ENCODE measurements at places on chromosomes 6 and 20.

DNA sequence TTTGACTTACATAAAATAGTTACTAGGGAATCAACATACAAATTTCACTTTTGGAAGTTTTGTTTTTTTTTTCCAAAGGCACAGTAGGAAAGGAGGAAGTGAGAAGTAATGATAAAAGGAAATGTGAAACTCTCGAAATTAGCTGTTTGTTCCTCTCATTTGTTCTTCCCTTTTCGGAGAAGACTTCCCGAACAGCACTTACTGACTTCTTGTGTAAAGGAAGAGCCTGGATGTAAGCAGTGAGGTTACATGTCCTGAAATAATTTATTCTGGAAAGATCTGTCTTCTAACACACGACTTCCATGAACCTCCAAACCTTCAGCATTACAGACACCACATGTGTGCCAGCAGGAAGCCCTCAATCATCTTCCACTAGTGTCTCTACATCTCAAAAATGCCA lies 59.1 kb downstream of the KIF16B start:
- DNase-seq, result no peak

DNA sequence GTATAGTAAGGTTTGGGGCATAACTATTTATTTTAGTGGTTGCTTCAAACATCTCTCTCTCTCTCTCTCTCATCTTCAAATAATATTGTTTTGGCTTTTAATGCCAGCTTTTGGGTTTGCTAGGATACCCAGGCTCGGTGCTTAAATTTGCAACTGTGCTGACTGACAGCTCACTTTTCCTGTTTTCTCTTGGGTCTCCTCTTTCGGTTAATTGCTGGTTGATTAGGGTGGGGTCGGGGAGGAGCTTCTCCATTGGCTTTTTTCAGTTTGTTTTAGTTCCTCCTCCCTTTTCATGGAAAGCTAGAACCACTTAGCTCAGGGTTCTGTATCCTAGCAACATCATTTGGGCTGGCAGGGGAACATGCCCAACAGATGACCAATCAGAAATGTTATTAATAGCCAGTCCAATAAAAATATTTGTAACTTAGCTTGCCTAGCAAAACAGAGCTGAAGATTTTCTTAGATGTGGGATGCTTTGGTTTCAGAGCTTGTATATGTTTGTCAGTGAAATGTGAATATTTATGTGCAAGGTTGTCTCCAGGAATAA lies 11.3 kb downstream of the TFAP2B start:
- DNase-seq, result no peak

GRCh38 chr6:148681666-148682065 lies 65.2 kb upstream of the UST start:
- no peak for DNase-seq

DNA sequence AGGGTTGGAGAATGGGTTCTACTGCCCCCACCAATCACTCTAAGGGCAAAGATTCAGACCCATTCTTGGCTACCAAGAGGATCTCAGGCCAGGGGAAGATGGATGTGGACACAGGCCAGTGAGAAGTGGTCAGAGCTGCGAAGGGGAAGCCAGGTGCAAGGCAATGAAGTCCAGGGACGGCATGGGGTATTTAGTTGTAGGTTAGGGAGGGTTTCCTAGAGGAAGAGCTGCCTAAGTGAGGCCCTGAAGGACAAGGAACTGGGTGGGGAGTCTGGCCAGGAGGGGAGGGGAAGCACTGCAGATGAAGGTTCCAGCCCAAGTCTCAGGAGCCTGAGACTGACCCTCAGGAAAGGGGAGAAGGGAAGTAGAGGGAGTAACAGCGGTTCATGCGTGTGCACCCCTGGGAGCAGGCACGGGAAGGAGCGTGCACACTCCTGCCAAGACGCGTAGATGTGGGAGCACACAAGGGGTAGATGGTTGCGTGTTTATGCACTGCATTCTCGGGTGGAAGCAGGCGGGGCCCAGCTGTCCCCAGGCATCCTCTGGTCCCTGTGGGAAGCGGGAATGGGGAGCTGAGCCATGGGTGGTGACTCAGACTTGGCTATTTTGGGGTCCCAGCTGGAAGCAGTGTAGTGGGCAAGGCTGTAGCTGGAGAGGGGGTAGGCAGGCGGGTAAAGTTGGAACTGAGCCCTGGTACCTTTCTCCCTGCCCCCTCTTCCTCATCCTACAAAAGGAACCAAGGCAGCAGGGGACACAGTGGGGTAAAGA lies 3.3 kb downstream of the ACTL10 start:
- DNase-seq, result no peak

DNA sequence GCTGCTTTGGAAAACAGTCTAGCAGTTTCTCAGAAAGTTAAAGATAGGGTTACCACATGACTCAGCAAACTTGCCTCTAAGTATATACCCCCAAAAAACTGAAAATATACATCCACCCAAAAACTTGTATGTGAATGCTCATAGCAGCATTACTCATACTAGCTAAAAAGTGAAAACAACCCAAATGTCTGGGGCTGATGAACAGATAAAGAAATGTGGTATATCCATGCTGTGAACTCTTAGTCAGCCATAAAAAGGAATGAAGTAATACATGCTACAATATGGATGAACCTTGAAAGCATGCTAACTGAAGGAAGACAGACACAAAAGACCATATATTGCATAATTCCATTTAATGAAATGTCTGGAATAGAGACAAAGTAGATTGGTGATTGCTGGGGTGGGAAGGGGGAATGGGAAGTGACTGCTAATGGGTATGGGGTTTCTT lies 79.9 kb upstream of the GLP1R start:
- DNase-seq, result no peak

DNA sequence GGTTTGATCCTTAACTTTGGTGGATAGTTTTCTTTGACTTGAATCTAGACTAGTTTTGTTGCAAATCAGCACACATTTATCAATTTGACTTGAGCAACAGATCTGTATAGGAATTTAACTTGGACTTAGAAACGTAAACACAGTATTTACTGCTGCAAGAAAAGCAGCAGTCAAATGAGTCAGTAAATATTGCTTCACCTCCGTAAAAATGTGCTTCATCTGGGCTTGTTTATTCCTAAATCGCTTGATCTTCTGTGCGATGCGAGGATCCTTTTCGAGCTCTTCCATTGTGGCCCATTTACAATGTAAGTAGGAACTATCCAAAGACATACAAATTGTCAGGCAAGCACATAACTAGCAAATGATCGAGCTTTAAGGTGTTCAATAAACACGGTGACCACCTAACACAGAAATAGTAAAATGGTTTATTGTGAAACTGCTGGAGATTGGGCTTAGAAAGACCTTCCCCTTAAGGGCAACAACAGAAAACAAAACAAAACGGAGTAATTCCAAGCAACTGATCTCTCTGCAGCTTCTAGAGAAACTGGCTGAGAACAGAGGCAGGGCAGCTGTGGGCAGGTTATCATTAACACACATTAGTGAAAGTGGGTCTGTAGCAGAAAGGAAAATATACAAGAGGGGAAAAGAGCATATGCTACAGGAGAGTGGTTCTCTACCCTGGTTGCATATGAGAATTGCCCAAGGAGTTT lies 120.8 kb downstream of the CHD6 start:
- no peak for DNase-seq

GRCh38 chr6:13767121-13767808 lies 47.1 kb downstream of the MCUR1 start:
- DNase-seq, result no peak

DNA sequence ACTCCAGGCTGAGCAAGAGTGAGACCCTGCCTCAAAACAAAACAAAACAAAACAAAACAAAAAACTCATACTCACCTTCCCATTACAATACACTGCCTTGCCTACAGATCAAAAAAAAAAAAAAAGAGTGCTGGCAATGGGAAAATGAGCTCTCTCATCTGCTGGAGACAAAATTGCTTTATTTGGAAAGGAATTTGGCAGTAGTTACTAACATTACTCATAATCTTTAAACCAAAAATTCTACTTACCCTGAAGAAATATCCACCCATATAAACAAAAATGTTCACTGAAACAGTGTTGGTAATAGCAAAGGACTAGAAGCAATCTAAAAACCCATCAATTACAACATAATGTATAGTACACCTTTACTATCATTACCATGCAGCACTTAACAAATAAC lies 120.4 kb downstream of the RNGTT start:
- DNase-seq, result no peak

DNA sequence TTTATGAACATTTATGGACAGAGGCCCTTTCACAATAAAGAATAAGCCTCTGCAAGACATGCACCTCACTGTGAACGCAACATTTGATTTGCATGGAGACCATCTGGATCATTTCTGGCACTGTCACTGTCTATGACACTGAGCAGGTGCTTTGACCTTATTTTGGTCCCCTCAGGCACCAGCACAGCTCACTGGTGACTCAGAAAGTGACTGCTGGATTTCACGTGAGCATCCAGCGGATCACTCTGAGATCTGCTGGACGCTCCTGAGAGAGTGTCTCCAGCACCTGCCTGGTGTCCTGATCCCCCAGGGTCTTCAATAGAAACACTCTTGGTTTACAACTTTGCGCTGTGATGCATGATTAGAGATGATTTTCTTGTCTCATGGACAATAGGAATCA lies 375.7 kb downstream of the TENT5A start:
- no peak for DNase-seq

- DNase-seq, result peak; percentile 78
These were observed 14.3 kb downstream of the CAPN11 start for GRCh38 chr6:44172731-44173500.

- no peak for DNase-seq
These were observed 32.6 kb downstream of the NTSR1 start for GRCh38 chr20:62741191-62741691.

DNA sequence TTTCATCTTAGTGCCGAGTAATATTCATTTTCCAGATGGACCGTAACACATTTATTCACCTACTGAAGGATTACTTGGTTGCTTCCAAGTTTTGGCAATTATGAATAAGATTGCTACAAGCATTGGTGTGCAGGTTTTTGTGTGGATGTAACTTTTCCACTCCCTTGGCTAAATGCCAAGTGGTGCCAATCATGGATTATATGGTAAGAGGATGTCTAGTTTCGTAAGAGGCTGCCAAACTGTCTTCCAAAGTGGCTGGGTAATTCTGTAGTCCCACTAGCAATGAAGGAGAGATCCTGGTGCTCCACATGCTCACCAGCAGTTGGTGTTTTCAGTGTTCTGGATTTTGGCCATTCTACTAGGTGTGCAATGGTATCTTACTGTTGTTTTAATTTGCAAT lies 117.1 kb downstream of the IRF4 start:
- no peak for DNase-seq

DNA sequence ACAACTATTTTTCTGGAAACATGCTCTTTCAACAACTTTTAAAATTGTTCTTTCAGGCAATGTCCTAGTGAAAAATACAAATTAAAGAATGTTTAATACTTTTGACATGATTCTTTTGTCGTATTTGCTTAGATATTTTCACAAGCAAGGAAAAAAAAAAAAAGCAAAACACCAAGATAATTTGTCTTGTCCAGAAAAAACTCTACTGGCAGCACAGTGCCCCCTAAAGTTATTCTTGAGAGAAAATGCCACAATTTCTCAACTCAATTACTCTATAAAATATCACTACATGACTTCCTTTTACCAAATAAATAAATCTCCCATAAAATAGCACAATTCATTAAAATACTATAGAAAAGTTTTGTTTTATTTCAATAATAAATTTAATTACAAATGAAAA lies 652.5 kb upstream of the EPHA7 start:
- DNase-seq, result no peak

GRCh38 chr6:116397914-116398313 lies 27.2 kb downstream of the DSE start:
- no peak for DNase-seq

- no peak for DNase-seq
These were observed 16.0 kb downstream of the ECT2L start for GRCh38 chr6:138811866-138812265.

DNA sequence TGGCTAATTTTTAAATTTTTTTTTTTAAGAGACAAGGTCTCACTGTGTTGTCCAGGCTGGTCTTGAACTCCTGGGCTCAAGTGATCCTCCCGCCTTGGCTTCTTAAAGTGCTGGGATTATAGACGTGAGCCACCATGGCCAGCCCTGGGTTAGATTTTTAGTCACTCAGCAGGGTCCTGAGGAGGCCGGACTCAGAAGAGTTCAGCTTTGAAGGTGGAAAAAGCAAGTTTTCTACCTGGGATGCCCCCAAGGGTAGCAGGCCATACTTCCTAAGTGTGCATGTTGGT lies 44.2 kb downstream of the FGD2 start:
- no peak for DNase-seq

DNA sequence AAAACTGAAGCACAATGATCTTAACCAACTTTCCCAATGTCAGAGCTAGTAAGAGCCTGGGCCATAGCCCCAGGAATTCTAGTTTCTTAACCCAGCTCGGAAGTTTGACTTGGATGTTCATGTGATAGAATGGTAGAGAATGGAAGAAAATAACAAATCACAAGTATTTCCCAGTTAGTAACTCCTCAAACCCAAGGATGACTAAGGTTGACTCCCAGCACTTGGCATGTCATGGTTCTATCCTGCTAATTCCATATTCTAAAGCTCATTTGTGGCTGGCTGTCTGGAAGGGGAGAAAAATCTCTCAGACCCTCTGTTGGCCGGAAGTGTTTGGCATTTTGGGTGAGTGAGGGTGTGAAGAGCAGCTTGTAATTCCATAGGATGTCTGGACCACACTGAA lies 248.7 kb downstream of the RFPL4B start:
- DNase-seq, result no peak

GRCh38 chr20:50276119-50277063 lies 85.8 kb downstream of the CEBPB start:
- DNase-seq, result no peak

- DNase-seq, result no peak
These were observed 504.0 kb upstream of the ARID1B start for GRCh38 chr6:156273065-156273711.

- DNase-seq, result no peak
These were observed 83.7 kb upstream of the MPC1 start for GRCh38 chr6:166466178-166467122.

GRCh38 chr20:3479025-3479424 lies 8.2 kb downstream of the ATRN start:
- no peak for DNase-seq

All from activated CD4-positive, alpha-beta T cell treated with anti-CD3 and anti-CD28 coated beads, Interleukin-2, amount 50 U/mL, for 24 hours (primary cell).